ENCODE measurements at places on chromosomes 4 and X.

DNA sequence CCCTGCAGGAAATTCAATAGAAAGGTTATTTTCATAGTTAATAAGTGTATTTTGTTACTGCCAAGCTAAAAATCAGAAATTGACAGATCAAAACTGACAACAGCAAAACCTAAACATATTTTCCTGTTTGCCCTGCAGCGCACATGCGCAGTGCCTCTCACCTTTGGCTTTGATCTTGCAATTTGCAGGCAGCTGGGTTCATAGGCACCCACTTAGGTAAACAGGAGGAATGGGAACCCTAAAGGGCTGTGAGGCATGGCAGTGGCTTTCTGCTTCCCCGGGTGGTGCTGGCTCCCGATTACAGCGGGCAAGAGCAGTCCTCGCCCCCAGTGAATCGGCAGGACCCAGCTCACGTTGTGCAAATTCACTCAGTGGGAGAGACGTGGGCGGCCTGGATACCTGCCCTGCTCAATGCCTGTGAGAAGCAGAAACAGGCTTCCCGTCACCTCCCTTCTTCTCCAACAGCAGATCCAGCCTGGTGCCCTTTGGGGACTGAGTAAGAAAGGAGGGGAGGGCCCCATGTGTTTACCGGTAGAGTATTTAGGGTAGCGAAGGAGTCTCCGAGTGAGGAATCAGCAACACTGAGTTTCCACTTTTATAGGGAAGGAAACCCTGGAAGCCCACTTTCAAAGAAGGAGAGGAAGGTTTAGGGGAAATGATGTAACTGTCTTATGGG lies 25.7 kb downstream of the CCKAR start:
- no peak for DNase-seq

DNA sequence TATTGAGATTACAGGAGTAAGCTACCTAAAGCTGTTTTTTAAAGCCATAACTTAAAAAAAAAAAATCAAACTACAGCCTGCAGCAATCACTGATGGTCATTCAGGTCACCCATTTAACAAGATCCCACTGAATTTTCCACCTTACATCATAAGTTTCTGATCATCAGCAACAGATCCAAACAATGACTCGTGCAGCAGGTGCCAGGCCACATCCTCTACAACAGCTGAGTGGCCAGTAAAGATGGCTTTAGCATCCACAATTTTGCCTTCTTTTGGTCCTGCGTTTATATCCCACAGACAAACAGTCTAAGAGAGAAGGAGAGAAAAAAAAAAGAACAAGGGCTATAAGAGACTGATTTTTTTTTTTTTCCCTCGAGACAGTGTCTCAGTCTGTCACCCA lies 16.6 kb downstream of the RBBP7 start:
- DNase-seq: no peak

DNA sequence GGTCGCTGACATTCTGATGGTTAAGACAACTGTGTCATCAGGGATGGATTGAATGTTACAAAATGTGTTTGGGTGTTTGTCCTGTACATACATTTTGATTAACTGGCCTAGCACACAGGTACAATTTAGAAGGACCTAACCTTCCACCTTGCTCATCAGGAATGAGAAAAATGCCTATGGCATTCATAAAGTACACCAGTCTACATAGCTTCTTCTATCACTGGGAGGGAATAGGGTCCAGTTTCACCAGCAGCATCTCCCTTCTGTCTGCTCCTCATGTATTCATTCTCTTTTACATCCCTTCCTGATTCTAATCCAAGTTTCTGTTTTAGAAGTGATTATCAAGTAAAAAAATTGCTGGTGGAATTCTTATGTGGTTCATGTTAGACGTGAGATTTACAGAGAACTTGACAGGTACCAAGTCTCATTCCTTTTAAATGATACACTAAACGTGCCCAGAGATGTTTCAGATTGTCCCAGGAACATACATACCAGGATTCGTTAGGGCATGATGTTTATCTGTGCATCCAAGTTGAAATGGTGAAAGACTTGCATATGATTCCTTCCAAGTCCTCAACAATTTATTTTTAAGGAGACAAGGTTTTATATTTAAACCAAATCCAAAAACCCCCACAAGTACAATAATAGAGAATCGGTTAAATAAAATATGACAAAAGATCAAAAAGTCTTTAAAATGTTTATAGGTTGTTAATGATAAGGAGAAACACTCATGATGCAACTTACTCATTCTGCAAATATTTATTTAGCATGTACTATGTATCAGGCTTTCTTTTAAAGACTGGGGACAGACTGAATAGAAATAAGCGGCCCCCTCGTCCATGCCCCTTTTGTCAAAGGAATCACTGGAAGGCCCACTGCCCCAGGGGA lies 359.1 kb downstream of the ZNF674 start:
- DNase-seq: no peak

DNA sequence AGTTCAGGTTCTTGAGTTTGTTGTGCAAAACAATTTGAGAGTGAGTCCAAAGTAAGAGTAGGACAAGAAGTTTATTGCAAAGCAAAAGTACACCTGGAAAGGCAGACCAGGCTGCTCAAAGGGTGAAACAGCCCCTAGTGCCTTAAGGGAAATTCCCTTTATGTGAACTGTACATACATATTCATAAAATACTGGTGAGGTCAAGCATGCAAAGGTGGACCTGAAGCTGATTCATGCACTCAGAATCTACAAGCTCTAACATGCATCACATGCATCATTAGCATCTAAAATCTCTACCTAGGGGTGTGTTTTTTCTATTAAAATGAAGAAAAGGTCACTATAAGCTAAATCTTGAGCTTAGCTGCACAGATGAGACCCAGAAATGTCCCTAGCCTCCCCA lies 266.9 kb downstream of the SPATA18 start:
- DNase-seq: no peak

GRCh38 chrX:119655125-119655524 lies 37.8 kb downstream of the SEPTIN6 start:
- peak; percentile 36 for DNase-seq

- no peak for DNase-seq
Measured at GRCh38 chr4:156329779-156330178, 376.1 kb upstream of the CTSO start.

DNA sequence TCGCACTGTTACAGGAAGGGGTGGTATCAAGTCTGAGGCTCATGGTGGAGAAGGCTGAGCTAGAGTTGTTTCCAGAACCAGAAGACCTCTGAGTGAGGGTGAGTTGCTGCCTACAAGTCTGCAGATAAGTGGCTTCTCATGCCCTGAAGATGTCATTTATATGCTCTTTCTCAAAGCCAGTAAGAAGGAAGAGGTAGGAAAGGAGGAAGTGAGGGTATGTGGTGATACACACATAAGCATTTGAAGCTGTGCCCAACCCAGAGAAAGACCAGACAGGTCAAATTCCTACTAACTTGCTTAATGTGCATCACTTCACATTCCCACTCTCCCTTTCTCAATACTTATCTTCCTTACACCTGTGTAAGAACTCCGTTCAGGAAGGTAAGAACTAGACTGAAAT lies at the start of gene PPBP:
Gene PPBP (minus strand): TSS at position 130 of the 400 bp plus-strand sequence. CDS start 87 bp downstream, at position 43.
- DNase-seq: no peak

DNA sequence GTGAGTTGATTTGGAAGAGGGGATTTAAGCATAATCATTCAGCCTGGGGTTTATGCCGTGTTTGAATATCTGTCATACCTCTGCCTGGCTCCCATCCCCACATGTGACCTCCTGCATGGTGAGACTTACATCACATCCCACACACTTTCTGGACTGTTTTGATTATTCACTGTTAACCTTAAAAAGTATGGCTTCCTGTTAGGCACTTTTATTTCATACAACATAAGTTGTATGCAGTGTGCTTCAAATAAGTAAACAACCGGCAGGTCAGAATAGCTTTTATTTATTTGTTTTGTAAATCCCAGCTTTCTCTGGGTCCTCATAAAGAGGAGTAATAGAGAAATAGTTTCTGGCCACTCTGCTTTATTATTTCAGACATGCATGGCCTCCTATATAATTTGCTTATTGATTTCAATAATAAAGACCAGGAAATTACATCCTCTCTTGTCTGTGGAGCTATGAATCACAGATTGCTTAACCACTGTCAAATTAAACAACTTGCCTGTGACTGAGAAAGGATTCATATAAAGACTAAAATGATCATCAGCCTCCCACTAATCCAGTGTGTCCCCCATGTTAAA lies 376.8 kb upstream of the ZFP42 start:
- no peak for DNase-seq

Data from SK-N-SH (cell line).